ENCODE measurements at places on chromosomes 12 and 14.

DNA sequence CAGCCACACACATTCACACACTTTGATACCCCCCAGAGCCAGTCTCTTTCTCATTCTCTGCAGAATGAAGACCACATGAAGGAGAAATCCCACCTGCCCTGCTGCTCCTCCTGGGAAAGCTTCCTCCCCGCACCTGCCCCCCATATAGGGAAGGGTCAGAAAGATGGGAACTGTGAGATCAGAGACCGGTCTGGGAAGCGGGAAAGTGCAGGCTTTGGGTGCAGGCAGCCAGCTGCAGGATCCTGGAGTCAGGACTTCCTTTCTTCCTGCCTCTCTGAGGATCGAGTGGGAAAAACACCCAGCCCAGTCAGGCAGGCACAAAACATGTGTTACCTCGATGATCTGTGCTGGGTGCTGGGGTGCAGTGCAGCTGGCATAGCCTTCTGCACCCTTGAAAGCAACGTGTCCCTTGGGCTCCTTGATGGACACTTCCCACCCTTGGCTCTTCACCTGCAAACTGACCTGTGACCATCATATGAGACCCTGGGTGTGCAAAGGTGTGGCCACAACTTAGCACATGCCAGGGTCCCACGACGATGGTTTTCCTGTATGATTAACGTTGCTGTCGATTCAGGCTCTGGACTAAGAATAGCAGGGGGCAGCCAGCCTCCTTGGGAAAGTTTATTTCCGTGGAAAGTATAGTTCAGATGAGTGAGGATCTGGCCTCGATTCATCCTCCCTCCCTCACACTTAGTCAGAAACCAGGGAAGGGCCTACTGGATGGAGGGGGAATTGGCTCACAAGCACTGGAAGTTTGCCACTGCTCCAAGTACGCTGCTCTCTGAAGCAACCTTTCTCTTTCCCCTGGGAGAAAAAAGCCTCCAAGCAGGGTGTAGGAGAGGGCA lies 105.4 kb upstream of the MED13L start:
- DNase-seq, result peak; percentile 25

- no peak for DNase-seq
Measured at GRCh38 chr12:124698998-124699305, 131.5 kb upstream of the NCOR2 start.

- DNase-seq, result peak; percentile 82
Measured at GRCh38 chr12:22935090-22935489, 310.1 kb downstream of the ETNK1 start.

DNA sequence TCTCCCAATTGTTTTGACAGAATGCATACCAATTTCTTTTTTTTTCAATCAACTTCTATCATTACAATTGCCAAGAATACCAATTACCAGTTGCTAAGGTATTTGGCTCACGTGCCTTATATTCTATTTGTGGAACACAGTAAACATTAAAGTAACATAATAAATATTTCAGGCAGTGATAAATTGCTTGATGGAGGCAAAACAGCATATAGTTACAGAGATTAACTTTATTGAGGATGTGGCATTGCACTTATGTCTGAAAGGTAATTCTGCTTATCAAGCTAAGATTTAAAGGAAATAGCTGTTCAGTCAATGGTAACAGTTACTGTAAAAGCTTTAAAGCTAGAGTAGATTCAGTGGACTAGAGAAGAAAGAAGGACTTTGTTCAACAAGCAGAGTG lies 1107.8 kb downstream of the FSCB start:
- peak; percentile 16 for DNase-seq

Data from NCI-H69 (cell line).